ENCODE measurements at places on chromosomes 3 and 15.

DNA sequence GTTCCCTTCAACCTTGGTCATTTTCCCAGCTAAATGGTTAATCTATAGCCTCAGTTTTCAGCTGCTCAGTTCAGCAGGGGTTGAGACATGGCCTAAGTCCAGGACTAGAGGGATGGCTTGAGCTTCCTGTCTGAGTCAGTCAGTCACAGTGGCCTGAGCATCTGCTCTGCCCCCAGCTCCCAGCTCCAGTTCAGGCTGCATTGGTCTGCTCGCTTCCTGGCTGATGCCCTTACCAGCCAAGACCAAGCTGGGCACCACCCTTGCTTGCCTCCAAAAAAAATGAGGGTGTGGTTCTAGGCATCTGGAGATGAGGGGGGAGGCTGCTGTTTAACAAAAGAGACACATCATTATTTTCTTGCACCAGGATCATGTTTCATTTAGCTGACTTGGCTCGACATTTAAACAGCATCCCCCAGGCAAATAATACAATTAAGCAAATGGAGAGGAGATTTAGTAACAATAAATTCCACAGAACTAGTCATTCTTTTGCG lies 70.7 kb downstream of the WNT5A start:
- no peak for DNase-seq

GRCh38 chr3:196524527-196524926 lies 9.4 kb upstream of the SMCO1 start:
- DNase-seq = no peak

- no peak for DNase-seq
Observed at GRCh38 chr3:66000506-66000905, 38.2 kb downstream of the MAGI1 start.

- no peak for DNase-seq
Observed at GRCh38 chr15:89751748-89752147, 699 bp upstream of the MESP1 start.

DNA sequence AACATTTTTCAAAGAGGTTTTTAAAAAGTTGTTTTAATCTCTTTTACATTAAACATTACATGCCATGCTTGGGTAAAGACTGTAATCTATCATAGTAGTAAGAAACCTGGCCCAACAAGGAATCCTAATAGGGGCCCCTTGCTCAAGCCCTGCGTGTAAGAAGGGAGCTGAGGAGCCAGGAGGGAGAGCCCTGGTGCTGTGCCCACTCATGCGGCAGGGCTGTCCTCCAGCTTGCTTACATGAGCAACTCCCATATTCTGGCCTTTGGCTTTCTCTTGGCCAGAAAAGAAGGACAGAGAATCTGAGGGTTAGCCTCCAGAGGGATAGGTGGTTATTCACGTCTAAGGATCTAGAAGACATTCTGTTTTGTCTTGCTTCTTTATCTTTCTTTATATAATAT lies 49.8 kb downstream of the KBTBD12 start:
- no peak for DNase-seq

DNA sequence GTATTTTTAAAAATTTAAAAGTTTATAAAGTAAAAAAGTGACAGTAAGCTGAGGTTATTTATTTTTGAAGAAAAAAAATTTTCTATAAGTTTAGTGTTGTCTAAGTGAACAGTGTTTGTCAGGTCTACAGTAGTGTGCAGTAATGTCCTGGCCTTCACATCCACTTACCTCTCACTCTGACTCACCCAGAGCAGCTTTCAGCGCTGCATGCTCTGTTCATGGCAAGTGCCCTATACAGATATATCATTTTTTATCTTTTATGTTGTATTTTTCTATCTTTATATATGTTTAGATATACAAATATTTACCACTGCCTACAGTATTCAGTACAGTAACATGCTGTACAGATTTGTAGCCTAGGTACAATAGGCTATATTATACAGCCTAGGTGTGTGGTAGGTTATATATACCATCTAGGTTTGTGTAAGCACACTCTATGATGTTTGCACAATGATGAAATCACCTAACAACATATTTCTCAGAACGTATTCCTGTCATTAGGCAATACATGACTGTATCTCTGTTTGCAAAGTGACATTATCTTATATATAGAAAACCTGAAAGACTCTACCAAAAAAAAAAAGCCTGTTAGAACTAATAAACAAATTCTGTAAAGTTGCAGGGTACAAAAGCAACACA lies 75.9 kb upstream of the TMC3 start:
- no peak for DNase-seq

- DNase-seq = no peak
Observed at GRCh38 chr3:196620161-196620604, 19.3 kb upstream of the NRROS start.

DNA sequence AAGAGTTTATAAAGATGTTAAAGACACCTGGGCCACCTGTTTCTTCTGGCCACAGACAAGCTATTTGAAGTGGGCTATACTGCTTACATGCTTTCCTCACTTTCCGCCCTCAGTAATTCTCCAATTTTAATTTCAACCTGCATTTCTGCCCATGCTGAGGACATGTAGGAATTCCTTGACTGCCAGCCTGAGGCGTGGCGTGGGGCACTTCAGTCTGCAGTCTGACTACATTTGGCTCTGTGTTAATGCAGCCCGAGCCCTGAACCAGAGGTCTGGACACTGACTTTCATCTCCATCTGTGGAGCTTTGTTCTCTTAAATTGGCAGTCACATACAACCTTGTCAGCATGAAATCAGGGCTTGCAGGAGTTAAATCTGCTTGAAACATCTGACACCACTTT lies 8.5 kb downstream of the UQCC5 start:
- no peak for DNase-seq

GRCh38 chr3:194386066-194386465 lies 13.0 kb downstream of the GP5 start:
- DNase-seq = no peak

DNA sequence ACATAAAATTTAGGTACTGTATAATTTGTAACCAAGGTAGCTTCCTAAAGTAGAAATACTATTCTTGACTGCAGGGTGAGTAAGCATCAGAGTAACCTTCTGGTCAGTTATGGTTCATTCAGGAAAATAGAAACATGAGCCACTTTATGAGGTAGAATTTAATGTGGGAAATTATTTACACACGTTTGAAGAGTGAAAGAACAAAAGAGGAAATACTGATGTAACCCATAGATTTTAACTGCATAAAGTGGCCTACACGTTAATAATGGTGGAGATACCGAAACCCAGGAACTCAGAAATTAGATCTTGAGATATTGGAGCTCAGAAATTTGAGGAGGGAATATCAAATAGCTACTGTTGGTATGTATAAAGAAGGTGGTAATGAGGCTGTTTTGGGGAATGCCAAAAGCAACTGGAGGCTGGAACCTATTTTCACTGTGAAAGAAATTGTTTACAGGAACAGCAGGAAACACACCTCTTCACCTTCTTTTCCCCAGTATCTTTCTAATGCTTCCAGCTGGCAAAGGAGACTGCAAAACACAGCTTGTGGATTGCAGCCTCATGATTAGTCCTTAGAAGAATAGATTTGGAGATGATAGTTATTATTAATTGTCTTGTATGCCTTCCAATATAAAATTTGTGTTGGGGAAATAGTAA lies 216.1 kb downstream of the DOCK3 start:
- no peak for DNase-seq

DNA sequence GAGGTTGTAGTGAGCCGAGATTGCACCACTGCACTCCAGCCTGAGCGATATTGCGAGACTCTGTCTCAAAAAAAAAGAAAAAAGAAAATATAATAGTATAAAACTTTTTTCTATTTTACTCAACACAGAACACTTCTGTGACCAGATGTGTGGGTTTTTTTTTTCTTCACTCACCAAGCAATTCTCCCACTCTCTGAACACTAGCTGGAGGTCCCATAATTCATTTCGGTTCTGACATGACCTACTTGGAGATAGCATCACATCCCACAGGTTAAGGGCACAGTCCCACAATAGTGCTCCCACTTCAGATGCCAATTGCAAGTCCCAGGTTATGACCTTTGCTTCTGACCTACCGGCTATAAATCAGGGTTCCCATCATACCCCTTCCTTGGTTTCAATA lies 35.0 kb downstream of the KAT2B start:
- DNase-seq = no peak

GRCh38 chr3:45226206-45226915 lies at the start of gene TMEM158:
Gene TMEM158, minus strand, starts transcription at chr3:45226287. Its CDS starts 260 bp downstream, at chr3:45226027.
- peak; percentile 60 for DNase-seq

GRCh38 chr3:159879146-159879545 lies 109.5 kb upstream of the IL12A start:
- DNase-seq = no peak

GRCh38 chr3:88005066-88005465 lies 53.7 kb downstream of the CGGBP1 start:
- DNase-seq = no peak

- DNase-seq = no peak
Observed at GRCh38 chr3:14188041-14188754, 9.6 kb downstream of the LSM3 start.

DNA sequence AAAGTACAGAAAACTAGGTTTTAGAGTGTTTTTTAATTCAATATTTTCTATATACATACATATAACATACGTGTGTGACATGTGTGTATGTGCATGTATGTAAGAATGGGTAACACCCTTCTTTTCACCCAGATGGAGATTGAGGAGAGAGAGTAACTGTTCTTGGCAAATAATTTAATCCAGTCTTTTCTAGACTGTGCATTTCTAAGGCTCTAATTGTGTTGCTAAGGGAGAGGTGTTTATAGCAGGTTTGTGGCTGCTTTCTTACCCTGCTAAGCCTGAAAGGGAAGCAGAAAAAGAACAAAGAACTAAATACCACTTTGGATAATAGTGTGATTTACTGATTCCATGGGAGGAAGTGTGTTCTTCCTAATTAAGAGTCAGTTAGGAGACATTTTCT lies 46.0 kb upstream of the ALDH1L1 start:
- no peak for DNase-seq

GRCh38 chr3:182969277-182969676 lies 11.1 kb downstream of the DCUN1D1 start:
- no peak for DNase-seq

DNA sequence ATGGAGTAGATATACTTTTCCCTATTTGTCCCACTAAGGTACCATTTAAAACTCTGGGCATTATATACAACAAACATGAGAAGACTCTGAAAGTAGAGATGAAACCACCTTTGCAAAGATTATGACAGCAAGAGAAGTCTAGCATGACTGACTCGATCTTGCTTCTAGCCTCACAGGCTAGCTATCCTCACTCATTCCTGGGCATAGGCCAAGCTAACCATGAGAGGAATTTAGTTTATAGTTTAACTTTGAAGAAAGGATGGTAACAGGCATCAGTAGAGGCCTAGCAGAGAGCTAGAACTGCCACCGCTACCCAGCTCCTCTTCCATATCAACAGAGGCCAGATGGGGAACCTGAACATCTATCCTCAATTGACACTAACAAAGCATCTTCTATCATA lies 63.5 kb upstream of the FSIP1 start:
- DNase-seq = no peak

DNA sequence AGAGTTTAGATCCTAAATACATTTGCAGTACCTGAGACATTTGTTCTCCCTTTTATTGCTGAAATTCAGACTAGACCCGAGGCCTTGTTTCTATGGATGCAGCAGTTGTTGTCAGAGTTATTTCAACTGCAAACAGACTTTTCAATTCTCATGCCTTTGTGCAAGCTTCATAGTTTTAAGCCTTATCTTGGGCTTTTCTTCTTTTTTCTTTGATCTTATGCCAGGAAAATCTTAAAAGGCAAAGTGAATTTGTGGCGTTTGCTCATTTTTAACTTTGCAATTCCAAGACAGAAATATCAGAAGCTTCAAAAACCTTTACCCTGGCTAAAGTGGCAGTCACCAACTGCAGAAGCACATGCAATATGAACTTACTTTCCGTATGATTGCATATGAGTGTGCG lies 576.7 kb downstream of the DIPK2A start:
- no peak for DNase-seq

DNA sequence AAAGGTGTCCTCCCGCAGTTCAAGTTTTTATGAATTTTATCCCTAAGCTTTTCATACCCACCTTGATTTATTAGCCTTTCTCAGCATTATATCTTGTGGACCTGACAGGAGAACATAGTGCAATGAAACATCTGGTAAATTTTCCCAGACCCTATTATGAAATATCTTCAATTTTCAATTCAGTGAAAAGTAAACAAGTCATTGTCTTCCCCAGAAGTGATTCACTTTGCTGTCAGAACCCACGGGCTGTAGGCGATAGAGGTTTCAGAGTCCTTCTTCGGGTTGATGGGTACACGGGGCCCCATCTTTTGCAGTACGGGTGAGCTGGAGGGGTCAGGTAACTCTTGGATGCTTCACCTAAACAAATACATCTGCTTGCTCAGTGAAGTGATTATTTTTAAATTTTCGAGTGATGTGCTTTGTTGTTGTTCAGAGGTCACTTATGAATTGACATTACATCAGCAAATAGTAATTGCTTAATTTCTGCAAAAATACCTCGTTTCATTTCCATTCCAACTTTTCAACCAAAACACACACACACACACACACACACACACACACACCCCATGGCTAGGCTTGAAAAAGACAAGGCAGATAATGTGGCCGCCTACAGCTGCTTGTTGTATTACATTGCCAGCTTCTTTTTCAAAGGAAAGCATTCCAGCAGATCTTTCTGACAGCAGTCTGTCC lies 102.9 kb downstream of the SEMA6D start:
- DNase-seq = no peak

DNA sequence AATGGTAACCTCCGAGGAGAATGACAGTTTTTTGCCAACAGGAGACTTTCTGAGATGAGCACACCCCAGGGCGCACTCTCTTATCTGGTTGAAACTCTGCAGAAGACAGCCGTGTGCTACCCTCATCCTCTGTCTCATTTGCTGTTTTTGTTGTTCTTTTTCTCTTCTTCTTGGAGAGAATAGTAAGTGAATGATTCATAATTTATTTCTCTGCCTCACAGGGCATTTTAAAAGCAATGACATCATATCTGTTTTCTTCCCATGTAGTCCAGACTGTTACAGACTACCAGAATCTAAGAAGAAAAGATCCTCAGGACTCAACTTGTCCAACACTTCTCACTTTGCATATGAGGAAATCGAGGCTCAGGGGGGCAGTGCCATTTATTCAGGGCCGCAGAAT lies 771.1 kb upstream of the GRM7 start:
- no peak for DNase-seq

Data from stimulated activated CD8-positive, alpha-beta memory T cell treated with anti-CD3 and anti-CD28 coated beads, Interleukin-7, amount 100 ng/mL, for 4 hours (primary cell).